RPMI7951 (cell line): ENCODE measurements at places on chromosomes 11 and 22. TPM values are rescaled to one million over a fixed set of nuclear protein-coding genes. Genes with fewer than 3 reads are reported as not detected.

Gene XKR3
- total RNA-seq: not detected in 2 replicates

Gene ZNF280B
- total RNA-seq: 0.59 and 0.96 TPM in 2 replicates

Gene MEI1
- total RNA-seq: not detected in 2 replicates

Gene BTBD18
- total RNA-seq: not detected in 2 replicates

Gene SLC5A1
- total RNA-seq: not detected in 2 replicates

Gene PLCB3
- total RNA-seq: 48.1 and 60.4 TPM in 2 replicates

Gene RCOR2
- total RNA-seq: 0.96 and 2.1 TPM in 2 replicates

Gene B3GAT1
- not detected in 2 replicates for total RNA-seq
